ENCODE measurements at places on chromosomes 4 and X.

DNA sequence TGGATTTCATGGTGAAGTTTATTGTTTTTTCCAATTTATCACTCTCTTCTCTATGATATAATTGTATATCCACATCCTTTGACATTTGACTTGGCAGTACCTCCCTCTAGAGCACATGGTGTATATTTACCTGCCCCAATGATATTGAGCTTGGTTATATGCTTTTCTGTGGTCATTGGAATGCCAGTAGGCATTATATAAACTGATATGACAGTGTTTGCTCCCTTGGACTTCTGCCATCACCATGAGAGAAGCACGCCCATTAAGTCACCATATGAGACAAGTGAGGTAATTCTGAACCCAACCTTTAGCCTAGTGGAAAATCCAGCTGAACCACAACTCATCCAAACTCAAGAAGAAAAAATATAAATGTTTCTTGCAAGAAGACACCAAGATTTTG, 2761.5 kb downstream of the ARAP2 start:
- no peak for DNase-seq

GRCh38 chrX:11750694-11751093, 7.3 kb upstream of the MSL3 start:
- DNase-seq, result no peak

GRCh38 chrX:30795981-30796958, 92.8 kb downstream of the TAB3 start:
- no peak for DNase-seq

DNA sequence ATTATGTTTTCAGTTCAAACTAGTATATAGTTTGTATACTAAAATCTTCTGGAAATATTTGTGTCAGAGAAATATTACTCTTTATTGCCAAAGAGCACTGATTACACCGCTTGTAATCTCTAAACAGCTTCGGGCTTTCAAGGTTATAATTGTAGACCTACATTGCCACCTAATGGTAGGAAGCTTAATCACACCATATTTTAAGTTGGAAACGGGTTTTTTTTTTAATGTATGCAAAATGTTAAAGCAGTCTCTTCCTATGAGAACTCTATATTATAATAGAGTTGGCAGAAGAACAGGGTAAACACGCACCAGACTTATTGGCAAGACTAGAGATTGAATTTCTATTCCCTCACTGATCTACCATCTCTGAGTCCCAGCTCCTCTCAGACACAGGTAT, 19.5 kb upstream of the NFXL1 start:
- DNase-seq, result peak; percentile 76

DNA sequence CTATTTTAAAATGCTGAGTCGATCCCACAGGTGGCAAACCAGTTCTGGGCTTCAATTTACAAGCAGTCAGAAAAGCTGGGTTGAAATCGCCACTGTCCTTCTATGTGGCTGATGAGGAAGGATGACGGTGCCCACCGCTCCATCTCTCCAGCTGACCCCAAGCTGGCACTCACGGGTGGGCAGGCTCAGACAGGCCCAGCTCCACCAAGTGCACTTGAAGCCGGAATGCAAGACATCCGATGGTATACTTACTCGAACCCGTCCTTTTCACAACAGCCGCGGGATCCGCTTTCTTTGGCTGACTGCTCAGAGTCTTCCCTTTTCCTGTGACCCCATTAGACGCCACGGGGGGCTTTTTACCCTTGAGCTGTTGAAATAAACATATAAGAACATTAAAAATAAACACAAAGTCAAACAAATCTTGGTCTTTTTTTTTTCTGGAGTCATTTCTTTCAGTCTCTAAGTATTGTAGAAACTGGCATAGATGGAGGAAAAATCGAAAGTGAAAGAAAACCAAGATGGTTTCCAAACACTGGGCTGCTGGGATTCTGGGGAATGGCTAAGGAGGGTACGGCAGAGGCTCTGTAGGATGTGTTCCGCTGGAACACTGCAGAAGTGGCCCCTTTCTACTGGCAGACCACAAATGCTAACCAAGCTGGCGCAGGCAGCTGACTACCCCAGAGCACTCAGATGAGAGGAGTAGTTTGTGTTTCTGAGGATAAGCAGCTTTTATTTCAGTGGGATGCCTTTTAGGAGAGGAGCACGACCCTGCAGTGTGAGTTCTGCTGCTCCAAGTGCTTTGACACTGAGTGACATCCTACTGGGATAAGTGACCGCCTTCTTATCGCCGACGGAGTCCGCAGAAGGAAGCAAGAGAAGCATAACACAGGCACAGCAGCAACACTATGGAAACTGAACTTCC, 160.9 kb downstream of the AFAP1 start:
- no peak for DNase-seq

DNA sequence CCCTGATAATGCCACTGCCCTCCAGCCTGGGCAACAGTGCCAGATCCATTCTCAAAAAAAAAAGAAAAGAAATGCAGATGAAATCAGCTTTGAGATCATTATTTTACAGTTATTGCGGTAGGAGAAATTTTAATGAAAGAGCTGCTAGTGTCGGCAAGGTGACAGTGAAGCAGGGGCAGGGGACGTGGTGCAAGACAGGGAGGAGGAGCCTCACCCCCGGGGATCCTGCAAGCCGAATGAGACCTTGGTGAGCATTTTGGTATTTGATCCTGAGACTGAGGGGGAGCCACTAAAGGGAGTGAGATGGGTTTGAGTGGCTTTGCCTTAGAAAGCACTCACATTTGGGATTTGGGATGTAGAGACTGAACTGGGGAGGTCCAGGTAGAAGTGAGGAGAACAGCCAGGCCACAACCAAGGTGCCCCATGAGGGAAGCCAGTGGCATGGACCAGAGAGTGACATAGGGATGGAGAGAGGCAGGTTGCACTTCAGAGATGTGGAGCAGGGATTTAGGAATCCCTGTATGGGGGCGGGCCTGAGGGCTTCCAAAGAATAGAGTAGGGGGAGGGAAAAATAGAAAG, 23.6 kb downstream of the RBM10 start:
- DNase-seq, result no peak

- DNase-seq, result no peak
Measured at GRCh38 chr4:13580036-13580435, 35.7 kb upstream of the NKX3-2 start.

GRCh38 chr4:7999695-8000094, 60.0 kb upstream of the AFAP1 start:
- DNase-seq, result no peak

GRCh38 chr4:186144946-186145569, 40.6 kb downstream of the FAM149A start:
- peak; percentile 66 for DNase-seq

DNA sequence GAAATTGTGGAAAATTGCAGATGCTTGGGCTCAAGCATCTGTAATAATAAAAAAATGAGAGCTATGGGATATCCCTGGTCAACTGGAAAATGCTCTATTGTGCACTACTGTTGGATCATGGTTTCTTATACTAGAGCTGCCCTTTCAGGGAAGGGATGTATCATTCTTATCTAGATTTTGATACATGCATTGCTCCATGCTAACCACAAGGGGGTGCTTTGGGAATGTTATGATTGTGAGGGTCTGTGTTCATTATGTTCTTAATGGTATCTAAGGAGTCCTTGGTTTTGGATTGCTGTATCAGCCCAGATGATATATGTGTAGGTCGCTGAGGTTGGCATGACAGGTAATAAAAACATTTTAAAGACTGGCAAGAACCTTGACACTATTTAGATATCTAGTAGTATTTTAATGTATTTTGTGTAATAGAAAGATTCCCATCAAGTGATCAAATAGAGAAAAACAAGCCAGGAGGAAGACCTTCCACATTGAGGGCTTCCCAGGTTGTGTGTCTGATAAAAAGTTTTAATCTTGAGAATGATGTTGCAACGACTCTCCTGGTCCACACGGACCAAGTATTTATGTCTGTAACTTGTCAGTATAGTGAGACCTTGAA, 49.2 kb upstream of the TLR2 start:
- DNase-seq, result peak; percentile 58

GRCh38 chr4:19010761-19011160, 989.2 kb upstream of the LCORL start:
- no peak for DNase-seq

DNA sequence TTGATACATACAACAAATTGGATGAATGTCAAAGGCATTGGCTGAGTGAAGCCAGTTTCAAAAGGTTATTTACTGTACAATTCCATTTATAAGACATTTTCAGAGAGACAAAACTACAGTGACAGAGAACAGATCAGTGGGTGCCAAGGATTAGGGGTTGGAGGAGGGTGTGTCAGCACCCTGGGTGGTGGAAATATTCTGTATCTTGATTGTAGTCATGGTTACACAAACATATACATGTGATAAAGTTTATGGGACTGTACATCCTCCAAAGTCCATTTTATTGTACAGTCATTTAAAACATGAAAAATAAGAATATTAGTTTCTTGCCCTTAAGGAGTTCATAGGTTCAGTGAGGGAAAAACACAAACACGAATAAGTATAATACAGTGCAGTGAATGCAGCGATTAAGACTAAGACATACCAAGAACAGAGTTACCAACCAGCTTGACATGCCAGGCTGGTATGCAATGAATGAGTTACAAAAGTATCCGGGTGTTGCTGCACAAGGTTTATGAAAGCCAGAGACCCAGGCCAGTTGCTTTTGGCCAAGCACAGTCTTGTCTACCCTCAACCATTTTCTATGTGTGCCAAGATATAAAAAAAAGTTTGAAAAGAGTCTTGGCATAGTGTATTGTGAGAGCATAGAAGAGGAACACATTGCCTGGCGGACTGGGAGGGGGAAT, 123.6 kb downstream of the MSL3 start:
- DNase-seq, result no peak

DNA sequence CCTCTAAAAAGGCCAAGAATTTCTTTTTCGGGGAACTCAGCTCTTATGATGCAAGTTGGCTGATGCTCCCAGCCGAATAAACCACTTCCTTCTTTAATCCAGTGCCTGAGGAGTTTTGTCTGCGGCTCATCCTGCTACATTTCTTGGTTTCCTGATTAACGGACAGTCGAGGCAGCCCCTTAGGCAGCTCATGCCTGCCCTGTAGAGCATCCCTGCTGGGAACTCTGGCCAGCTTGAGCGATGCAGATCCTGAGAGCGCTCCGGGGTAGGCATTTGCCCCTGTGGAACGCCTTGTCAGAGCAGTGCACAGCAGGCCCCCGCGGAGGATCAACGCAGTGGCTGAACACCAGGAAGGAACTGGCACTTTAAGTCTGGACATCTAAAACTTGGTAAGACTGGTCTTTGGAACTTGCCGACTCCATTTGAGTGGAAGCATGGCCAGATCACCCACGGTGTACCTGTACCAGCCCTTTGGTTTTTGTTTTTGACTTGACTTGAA, 3.1 kb downstream of the CT45A10 start:
- DNase-seq, result no peak

DNA sequence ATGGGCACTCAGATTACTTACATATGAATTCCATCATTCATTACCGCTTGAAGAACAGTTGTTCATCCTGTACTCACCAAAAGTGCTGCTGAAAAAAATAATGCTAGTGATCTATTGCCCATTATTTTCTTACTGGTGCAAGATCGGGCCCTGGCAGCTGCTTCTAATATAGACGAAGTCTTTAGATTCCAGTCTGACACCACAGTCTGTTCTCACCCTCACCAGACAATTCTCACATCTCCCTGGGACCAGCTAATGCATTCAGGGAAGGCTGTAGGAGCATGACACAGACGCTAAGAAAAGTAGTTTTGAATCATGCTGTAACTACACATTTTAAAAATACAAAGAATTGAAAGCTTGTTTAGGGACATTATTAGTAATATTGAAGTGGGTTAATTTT, 13.8 kb downstream of the GEMIN8 start:
- no peak for DNase-seq

GRCh38 chr4:79255793-79256192, 70.1 kb downstream of the NAA11 start:
- no peak for DNase-seq

DNA sequence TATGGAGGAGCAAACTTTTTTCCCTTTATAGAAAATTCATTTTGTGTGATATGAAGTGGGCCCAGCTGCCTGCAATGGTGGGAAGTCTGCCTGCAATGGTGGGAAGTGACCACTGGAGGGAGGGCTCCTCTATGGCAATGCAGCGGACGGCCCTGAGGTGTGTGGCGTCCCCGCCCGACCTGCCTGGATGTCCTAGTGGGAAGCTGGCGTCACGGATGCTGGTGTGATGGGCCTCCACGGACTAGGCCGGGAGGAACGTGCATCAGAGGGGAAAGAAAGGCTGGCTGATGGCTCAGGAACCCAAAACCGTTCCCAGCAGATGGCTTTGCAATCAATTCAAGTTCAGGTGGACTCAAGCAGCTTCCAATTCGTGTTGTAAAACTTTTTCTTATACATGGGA, 177.9 kb downstream of the AFAP1 start:
- peak; percentile 60 for DNase-seq

GRCh38 chr4:85933291-85933640, 426.6 kb downstream of the MAPK10 start:
- DNase-seq, result no peak

DNA sequence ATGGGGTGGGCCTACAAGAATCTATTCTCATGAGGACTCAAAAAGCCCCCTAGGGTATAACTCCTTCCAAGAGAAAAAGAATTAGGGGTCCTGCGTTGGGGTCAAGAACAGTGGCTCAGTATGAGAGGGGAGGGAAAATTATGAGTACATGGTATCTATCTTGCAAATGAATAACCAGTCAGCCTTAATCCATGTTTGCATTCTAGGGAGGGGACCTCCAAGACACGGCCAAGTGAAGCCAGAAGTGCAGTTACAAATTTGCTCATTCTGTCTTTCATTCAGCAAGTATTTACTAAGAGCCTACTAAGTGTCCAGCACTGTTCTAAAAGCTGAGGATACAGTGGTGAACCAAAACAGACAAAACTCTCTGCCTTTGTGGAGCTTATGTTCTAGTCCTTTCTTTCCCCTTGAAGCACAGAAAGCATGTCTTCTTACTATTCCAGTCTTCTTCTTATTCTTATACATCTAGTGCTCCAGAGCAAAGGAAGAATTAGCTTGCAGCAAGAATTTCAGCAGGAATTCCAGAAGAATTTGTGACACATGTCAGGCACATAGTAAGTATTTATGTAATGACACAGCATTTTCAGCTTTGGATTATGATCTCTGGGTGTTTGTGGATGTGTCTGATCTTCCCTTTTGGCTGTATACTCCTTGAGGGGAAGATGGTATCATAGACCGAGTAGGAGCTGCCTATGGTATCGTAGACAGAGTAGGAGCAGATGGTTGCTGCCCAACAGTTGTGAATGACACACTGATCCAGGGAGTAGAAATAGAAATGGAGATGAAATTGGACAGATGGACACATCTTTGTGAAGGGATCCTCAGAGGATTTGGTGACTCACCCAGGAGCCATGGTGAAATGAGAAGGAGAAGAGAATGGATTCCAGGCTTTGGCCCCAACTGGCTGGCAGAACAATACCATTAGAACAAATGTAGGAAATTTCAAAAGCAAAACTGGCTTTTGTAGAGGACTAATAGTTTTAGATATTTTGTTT, 75.9 kb downstream of the COQ2 start:
- peak; percentile 31 for DNase-seq

- peak; percentile 36 for DNase-seq
Measured at GRCh38 chr4:72899214-72899613, 170.3 kb downstream of the COX18 start.
